ENCODE measurements at places on chromosomes 16 and 17.

DNA sequence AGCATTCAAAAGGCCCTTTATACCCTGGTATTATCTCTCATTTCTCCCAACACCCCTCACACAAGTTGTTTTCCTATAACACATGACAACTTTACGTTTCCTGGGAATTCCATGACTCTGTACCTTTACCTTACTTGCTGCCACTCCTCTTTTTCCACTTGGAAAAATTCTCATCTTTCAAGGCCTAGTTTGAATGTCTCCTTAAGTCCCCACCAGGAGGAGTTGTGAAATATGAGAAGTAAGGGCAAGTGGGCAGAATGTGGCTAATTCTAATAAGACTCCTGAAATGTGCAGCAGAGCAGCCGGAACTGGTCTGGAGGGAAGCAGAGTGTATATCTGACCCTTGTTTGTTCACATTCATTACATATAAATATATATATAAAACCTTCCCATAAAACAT, 39.7 kb downstream of the BRCA1 start:
- no peak for DNase-seq

GRCh38 chr16:48022496-48022895, 133.3 kb downstream of the ABCC12 start:
- DNase-seq = peak; percentile 17

- no peak for DNase-seq
Measured at GRCh38 chr16:22213801-22214200, 7.7 kb downstream of the EEF2K start.

GRCh38 chr16:65618333-65618732, 496.5 kb upstream of the CDH11 start:
- DNase-seq = no peak

GRCh38 chr16:23668225-23668624, 10.5 kb upstream of the PLK1 start:
- DNase-seq = no peak

Data from GM12865 (cell line).